ENCODE measurements at places on chromosomes 1 and 21. TPM values are rescaled to one million over a fixed set of nuclear protein-coding genes. Genes with fewer than 3 reads are reported as not detected.

CDCA8 gene
- 3.7 TPM for total RNA-seq

TAS1R1 gene
- 0.20 TPM for total RNA-seq

ARHGEF16 gene
- total RNA-seq, result 0.66 TPM

DTL gene
- 2.0 TPM for total RNA-seq

VCAM1 gene
- total RNA-seq, result 20.7 TPM

PLEKHN1 gene
- 0.66 TPM for total RNA-seq

PSEN2 gene
- total RNA-seq, result 14.8 TPM

MFN2 gene
- total RNA-seq, result 79.8 TPM

LMOD1 gene
- total RNA-seq, result 22.2 TPM

IL12RB2 gene
- not detected for total RNA-seq

TLCD4 gene
- total RNA-seq, result 0.26 TPM

GLMN gene
- total RNA-seq, result 3.8 TPM

All from smooth muscle cell of the pulmonary artery (primary cell).